ENCODE measurements at places on chromosomes 1 and 21.

- DNase-seq = peak; percentile 30
Measured at GRCh38 chr1:161792740-161793139, 26.6 kb downstream of the ATF6 start.

DNA sequence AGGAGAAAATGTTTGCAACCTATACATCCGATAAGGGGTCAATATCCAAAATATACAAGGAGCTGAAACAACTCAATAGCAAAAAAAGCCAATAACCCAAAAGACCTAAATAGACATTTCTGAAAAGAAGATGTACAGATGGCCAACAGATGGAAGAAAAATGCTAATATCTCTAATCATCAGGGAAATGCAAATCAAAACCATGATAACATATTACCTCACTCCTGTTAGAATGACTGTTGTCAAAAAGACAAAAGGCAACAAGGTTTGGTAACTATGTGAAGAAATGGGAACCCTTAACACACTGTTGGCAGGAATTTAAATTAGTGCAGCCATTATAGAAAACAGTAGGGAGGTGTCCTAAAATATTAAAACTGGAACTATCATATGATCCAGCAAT, 74.7 kb downstream of the LEPR start:
- DNase-seq = no peak

GRCh38 chr1:30284226-30284625, 439.2 kb downstream of the MATN1 start:
- no peak for DNase-seq

DNA sequence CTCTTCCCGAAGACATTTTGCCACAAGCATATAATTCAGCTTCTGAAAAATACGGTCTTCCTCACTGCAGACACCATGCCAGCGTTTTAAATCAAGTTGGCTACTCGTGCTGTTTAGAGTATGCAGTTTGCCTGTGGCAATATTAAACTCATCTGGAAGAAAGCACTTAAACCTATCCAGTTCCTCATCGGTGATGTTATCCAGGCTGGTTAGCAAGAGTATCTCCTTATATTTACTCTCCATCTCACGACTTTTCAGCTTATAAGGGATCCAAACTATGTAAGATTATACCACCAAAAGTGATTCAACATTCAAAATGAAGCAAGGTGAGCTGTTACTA, 9.7 kb upstream of the IFI16 start:
- no peak for DNase-seq

DNA sequence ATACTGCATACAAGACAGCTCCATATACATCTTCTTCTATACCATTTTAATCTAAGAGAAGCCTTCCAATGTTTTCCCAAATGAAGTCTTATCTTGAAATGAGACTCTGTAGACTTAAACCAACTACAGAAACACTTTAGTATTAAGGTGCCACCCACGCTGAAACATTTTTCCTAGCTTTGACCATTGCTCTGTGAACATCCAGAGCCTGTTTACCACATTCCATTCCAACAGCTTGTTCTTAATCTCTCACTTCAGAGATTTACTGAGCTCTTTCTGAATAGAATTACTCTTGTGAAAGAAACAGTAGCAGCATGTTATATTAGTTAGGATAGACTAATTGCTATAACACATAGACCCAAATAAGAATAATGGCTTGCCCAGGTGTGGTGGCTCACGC, 19.6 kb upstream of the POGZ start:
- DNase-seq = no peak

DNA sequence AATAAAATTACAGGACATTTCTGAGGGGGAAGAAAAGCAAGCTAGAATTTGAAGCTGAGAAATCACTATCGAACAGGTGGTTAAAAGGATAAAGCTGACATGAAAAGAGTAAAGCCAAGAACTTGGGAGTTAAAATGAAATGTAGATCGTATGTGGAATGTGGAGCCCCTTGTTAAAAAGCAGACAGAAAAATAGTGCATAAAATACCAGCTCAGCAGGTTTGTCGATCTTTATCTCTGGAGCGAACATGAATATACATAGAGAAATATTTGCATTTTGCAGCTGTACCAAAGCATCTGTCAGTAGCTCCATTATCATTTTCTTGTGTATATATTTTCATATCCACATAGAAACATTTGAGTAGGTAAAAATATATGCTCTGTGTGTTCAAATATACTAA, 73.6 kb upstream of the CDC42BPA start:
- DNase-seq = no peak

GRCh38 chr1:59477867-59478266, 181.0 kb downstream of the FGGY start:
- no peak for DNase-seq

DNA sequence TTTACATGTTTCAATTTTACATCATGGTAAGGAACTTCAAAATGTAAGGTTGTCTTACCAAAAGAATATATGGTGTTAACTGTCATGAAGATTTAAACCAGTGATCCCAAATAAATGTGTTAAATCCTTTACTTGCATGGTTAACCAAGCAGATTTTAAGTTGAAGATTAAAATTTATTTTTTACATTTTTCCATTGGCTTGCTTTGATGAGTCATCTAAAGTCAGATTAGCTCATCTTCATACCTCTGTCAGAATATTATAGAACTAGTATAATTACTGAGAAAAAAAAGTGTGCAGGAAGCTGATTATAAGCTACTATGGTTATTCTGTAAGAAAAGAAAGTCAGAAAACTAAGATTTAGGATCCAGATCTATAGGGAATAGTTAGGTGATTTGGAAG, 95.3 kb upstream of the DPH5 start:
- no peak for DNase-seq

DNA sequence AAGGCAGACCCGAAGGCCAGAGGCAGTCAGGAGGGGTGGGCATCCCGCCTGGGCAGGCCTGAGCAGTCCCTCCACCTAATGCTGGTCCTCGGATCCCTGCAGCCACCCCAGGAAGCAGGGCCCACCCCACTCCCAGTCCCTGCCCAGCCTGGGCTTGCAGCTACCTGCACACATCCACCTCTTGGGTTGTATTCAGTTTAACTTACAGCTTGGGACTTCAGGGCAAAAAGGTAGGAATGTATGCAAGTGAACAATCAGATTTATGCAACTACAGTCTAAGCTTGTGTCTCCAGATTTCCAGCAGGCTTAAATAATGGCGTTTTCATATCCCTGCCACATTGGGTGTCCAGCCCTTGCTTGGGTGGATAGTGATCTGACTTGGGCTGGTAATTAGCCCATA, 17.4 kb downstream of the LDLRAP1 start:
- no peak for DNase-seq

DNA sequence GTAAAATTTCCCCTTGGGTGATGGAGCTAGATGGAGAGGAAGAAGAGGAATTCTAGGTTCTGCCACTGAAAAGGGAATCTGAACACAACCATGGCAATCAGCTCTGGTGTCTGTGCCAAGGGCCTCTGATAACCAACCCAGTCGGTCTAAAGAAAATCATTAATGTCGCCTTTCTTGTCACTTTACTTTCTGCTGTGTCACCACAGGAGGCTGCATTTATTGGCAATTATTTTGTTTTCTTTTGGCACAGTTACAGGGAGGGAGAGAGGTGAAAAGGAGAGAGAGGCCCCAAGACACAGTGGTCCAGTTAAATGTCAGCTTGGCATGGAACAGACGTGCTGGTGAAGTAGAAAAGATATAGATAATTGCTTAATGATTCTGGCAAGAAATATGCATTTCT, 287.0 kb downstream of the ASTN1 start:
- no peak for DNase-seq

DNA sequence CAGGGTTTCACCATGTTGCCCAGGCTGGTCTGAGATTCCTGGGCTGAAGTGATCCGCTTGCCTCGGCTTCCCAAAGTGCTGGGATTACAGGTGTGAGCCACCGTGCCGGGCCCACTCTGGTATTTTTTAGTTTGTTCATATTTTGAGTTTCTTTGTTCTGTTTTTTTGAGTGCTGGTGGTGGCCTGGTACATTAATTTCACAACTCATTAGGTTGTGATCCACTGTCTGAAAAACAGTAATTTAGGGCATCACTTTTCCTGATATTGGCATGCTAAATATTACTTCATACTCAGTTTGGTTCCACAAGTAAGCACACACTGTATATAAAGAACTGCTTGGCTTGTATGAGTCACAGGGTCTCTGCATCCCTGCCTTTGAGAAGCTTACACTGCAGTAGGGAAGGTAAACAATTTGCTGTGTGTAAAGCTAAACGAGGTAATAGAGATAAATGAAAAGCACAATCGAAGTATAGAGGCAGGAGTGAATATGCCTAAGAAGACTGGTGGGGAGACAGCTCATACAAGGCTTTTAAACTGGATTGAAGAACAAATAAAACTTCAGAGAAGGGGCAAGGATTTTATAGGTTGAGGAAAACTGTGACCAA, 7.7 kb downstream of the SNX27 start:
- DNase-seq = no peak

DNA sequence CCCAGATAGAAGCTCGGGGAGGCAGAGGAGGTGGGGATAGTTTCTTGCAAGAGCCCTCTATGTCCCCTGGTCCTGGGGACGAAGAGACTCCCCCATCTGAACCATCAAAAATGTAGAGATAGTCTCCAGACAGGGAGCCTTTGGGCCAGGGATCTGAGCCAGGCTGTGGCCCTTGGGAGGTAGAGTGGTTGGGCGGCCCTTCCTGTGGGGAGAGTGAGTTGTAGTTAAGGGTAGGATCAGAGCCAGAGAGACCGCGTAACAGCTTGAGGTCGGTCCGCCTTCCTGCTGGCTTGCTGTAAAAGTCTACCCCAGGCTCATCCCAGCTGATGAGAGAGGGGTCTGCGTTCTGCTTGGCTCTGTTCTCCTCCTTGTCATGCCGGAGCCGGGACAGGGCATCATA, 25.3 kb downstream of the PIK3C2B start:
- DNase-seq = no peak

GRCh38 chr1:156775799-156776198, 8.5 kb downstream of the PRCC start:
- no peak for DNase-seq

- DNase-seq = no peak
Measured at GRCh38 chr1:170680428-170680827, 16.5 kb downstream of the PRRX1 start.

- peak; percentile 12 for DNase-seq
Measured at GRCh38 chr1:161069241-161069640, 450 bp downstream of the ARHGAP30 start.

GRCh38 chr1:40751802-40752201, 31.8 kb upstream of the KCNQ4 start:
- DNase-seq = no peak

- no peak for DNase-seq
Measured at GRCh38 chr1:166915042-166915441, 39.0 kb upstream of the TADA1 start.

DNA sequence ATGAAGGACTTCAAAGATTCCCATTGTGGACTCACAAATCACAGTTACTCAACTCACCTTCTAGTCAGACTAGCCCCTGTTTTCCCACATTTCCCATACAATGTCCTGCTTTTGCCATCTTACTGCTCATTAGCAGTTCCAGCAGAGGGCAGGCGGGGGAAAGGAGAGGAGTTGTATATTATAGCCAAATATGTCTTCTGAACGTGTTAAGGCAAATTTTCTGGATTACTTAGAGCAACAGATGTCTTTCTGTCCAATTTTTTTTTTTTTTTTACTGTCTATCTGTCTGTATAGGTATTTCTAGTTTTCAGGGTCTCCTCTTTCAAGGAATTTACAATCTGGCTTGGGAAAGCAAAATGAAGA, 29.9 kb upstream of the DDAH1 start:
- DNase-seq = no peak

GRCh38 chr1:179950651-179951050, 4.0 kb upstream of the CEP350 start:
- no peak for DNase-seq

DNA sequence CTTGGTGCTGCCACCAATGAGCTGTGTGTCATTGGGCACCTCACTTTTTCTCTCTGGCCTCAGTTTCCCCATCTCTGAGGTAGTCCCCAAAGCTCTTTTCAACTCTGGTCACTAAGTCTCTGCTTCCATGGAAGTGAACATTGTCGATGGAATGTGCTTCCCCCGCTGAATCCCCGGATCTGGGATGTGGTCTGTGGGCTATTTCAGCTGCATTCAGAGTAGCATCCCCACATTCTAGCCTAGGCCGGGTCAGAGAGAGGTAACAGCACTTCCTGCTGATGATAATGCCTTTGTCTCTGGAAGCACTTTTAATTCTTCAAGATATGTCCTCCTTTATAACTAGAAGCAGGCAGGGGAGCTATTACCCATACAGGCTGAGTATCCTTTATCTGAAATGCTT, 29.8 kb downstream of the RASSF5 start:
- no peak for DNase-seq

- DNase-seq = no peak
Measured at GRCh38 chr21:42836767-42837301, 42.5 kb downstream of the WDR4 start.

DNA sequence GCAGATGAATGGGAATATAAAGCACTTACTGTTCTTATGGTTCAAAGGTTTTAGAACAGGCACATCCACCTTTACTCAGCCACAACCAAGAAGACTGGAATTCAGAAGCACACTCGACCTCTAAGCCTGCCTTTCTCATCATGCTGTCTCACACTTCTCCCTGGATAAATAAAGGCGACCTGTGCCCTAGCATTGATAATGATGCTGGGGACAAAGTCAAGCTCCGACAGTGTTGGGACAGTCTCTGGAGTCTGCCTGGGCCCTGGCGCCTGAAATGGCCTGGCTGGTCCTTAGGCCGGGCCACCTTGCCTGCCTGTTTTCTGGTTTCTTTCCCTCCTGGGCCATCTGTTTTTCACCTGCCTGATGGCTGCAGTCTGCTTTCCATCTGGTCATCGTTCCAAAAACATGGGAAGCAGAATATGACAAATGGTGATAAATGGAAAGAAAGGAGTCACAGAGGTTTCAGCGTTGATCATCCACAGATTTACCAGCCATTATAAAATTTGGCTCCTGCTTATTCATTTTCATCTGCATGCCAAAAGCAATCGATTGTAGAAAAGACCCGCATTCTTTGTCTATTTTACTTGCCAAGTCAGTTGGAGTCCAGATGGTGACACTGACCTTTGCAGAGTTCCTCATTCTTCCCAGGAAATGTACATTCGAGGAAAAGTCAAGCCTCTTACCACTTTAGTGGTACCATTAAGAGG, 91.2 kb upstream of the KCNJ15 start:
- DNase-seq = no peak

DNA sequence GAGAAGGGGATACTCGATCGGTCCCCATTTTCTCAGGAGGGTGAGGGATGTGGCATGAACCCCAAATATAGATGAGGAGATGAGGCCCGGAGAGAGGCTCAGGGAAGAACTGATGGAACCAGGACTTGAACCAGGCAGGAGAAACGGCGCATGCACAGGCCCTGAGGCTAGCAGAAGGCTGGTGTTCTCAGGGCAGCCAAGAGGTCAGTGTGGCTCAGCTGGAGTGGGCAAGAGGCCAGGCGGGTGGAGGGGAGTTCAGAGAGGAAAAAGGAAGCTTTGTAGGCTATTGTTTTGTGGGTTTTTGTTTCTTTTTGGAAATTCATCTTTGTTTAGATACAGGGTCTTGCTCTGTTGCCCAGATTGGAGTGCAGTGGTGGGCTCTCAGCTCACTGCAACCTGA, 122.0 kb downstream of the LACTBL1 start:
- DNase-seq = no peak

GRCh38 chr1:92958203-92958970, 2.9 kb downstream of the DIPK1A start:
- no peak for DNase-seq
